IMR-90 (cell line): ENCODE measurements at places on chromosomes 4 and X.

DNA sequence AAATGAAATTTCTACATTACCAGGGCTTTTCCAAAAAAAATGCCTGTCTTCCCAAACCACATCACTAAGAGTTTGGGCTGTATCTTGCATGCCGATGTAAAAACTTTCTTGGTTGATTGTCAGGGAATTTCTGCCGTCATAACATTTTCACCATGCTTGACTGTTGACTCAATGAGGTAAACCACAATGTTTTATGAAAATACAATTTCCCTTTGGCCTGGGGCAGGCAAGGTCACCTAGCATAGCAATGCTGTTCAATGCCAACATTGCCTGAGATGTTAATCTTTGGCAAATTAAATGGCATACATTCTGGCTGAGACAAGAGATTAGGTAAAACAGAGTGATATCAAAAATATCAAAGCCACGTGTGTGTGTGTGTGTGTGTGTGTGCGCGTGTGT is 137.1 kb upstream of the TBL1X start:
- peak; percentile 90 for DNase-seq

GRCh38 chrX:10103023-10103422 is 53.8 kb upstream of the CLCN4 start:
- DNase-seq, result peak; percentile 24

DNA sequence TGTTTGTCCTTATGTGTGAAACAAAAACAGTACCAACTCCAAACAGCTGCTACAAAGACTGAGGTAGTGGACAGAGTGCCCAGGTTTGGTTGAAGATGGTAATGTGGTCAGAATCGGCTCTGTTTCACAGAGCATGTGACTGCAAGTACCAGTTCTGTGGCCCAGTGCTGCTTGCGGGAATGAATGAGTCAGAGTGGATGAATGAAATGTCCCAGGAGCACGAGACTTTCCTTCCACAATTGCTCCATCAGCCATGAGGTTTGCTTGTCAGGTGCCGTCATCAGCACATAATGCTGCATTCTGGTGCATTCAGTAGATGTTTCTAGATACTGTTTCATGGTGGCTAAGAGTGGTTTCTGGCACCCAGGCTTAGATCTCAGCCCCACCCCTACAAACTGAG is 84.2 kb downstream of the GPR143 start:
- DNase-seq, result peak; percentile 65

DNA sequence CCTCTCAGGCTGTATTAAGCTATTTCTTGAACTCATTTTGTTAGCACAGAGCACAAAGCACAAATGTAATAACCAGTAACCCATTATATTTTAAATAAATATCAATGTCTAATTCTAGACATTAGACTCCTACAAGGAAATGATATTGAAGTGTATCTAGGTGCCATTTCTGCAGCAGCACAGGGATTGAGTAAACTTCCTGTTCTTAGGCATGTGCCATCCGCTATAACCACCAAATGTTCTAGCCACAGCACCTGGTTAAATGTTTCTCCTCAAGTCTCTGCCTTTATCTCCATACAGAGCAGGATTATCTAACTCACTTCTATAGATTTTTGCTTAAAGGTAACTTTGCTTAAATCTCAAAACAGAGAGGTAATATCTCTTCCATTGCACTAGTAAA is 51.4 kb downstream of the SGMS2 start:
- no peak for DNase-seq

DNA sequence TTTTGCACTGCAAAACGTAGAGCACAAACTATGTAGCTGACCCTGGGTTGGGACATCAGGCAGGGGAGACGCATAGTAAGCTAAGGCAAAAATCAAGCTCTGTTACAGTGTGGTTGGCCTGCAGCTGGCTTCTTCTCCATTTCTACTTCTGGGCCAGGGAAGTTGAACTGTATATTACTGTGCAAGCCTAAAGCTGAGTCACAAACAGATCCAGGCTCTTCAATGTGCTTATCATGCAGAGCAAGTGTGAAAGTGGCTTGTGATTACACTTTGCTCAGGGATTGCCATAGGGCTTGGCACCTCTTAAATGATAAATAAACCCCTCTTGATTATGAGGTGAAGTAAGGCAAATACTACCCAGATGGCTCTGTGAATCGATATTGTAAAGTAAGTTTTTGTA is 40.5 kb downstream of the CLDN34 start:
- peak; percentile 73 for DNase-seq

- DNase-seq, result no peak
Observed at GRCh38 chrX:103562801-103563200, 22.5 kb upstream of the TCEAL4 start.

- DNase-seq, result no peak
Observed at GRCh38 chr4:99339172-99339571, 13.4 kb downstream of the ADH1C start.

DNA sequence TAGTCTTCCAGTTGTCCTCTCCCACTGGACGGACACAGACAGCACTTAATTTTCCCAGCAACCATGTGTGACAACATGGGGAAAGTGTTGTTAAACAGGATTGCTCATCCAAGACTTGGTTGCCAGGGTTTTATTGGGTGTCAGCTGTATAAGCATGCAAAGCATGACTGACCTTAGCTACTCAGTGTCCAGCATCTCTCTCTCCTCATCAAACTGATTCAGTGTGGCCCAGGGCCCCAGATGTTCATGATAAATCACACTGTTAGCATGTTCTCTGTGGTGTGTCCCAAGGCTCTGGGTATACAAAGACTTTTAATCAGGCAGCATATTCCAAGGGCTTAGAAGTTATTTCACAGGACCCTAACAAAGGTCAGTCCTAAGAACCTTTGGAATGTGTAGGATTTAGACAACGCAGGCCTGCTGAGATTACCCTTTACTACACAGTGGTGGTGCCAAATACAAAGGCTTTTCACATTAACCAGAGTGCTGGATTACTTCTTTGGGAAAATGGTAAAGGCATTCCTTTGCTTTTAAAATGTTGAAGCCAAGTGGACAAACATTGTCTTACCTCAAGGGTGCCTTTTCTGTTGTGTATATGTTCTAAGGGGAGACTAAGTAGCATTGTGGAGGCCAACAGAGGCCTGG is 213.3 kb downstream of the GLUD2 start:
- no peak for DNase-seq

- peak; percentile 53 for DNase-seq
Observed at GRCh38 chr4:111632641-111633151, 512.6 kb upstream of the FAM241A start.

DNA sequence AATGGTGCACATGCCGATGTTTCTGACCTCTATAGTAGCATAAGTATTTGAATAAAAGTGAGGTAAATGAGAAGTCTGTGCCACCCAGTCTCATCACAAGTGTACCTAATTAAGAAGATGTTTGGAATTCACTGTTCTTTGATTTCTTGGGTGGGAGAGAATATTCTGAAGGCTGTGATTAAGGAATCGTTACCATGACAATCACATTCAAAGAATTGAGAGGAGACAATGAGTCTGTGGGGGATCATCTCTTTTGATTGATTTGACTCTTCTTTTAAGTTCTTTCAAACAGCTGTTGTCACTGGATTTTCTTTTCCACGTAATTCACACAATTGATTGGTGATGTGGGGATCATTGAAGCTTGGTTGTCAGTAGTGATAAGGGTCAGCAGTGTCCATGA is 18.1 kb downstream of the FHL1 start:
- DNase-seq, result no peak

GRCh38 chr4:190121759-190122158 is 51.8 kb upstream of the DUX4 start:
- DNase-seq, result no peak

GRCh38 chr4:51906167-51906958 is 63.4 kb downstream of the DCUN1D4 start:
- peak; percentile 47 for DNase-seq

DNA sequence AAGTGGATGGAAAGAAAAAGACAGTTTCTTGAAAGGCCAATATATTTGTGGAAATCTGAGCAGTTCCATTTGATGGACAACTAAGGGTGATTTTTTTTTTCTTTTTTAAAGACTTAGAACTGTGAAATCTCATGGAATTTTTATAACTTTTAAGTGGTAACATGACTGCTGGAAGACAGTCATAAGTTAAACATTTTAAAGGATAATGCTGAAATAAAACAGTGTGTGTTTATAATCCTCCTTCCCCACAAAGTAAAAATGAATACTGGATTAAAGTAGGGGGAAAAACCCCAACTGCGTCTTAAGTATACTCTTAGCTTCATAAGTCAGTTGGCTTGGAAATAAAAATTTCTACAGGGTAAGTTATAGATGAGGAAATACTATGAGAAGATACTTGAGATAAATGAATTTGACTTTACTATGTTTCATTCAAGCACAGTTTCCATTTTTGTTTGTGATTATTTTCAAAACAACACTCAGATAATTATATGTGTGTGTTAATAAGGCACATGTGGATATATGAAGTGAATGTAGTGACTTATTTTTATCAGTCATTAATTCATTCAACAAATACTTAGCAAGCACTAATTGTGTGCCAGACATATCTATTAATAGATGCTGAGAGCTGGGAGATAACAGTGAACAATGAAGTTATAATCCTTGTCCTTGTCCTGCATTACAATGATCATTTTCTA is 129.2 kb upstream of the ETNPPL start:
- DNase-seq, result no peak

DNA sequence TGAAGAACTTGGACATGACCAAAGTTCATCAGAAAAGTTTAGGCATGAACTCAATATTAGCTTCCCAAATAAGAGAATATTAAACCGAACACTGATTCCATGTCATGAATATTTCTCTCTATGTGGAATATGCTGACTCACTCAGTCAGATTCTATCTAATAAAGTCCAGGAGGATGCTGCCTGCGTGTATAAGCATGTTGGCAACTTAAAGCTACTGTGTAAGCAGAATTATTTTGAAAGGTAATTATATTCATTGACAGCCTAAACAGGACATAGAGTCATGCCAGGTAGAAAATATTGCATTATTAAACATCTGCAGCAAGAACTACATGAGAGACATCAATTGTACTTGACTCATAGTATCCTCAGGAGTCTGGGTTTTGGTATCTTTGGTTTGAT is 367.9 kb upstream of the SPOCK3 start:
- no peak for DNase-seq

- no peak for DNase-seq
Observed at GRCh38 chr4:1851160-1851559, 4.8 kb downstream of the LETM1 start.

- no peak for DNase-seq
Observed at GRCh38 chr4:184309241-184310170, 91.8 kb upstream of the ENPP6 start.

- no peak for DNase-seq
Observed at GRCh38 chr4:172688534-172688933, 480.1 kb upstream of the GALNT7 start.

DNA sequence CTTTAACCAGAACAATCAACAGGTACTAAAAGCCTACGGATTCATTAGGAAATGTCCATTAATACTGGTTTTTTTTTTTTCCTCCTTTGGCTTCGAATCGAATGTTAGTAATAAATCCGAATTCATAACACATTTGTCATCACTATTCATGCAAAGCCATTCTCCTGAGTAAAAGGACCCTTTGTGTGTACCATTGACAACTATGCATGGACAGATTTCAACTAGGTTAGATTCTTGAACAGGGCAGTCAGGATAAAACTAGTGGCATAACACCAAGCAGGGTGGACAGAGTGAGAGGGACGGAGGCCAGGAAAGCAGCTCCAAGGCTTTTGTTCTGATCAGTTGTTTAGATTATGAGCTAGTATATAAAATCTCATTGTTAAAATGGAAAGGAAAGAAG is 1722.0 kb upstream of the TENM3 start:
- peak; percentile 33 for DNase-seq

GRCh38 chr4:91256043-91256442 is 1047.7 kb upstream of the GRID2 start:
- DNase-seq, result no peak

- DNase-seq, result peak; percentile 31
Observed at GRCh38 chrX:37986893-37987292, 19.5 kb upstream of the SYTL5 start.

- no peak for DNase-seq
Observed at GRCh38 chr4:186939226-186939625, 215.6 kb upstream of the FAT1 start.

DNA sequence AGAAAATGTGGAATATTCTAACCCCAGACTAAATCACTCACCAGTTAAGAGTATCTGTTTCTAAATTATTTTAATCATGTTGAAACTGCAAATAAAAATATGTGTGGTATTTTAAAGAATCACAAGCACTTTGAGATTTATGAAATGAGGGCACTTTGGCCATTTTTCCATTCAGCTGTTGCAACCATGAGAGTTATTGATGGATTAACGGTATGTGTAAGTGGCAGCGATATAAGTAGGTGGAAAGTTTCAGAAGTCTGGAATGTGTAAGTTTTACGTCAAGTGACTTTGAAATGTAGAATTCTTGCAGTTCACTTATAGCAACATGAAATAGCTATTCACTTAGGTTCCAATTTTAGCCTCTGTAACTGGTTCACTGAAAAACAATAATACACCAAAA is 905.1 kb upstream of the SLIT2 start:
- no peak for DNase-seq

GRCh38 chrX:104400387-104400786 is 145.7 kb upstream of the ESX1 start:
- DNase-seq, result no peak

DNA sequence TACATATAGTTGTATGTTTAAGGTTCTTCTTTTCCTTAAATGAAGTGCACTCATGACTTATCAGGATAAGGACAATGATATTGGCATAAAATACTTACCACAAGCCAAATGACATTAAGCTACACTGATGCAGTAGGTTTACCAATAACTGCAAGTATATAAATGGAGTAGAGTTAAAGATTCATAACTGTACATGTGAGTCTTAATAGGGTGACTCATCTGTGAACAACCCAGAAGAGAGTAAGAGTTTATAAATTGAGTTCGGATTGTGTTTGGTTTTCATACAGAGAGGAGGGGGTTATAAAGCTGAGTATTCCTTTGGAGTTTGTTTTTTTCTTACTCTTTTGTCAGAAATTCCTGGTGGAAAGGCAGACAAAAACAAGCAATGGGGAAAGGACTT is 144.8 kb downstream of the TLL1 start:
- no peak for DNase-seq

GRCh38 chr4:68599150-68599549 is 23.0 kb upstream of the UGT2B17 start:
- DNase-seq, result no peak

GRCh38 chr4:2284934-2285612 is 23.2 kb upstream of the MXD4 start:
- DNase-seq, result peak; percentile 79

DNA sequence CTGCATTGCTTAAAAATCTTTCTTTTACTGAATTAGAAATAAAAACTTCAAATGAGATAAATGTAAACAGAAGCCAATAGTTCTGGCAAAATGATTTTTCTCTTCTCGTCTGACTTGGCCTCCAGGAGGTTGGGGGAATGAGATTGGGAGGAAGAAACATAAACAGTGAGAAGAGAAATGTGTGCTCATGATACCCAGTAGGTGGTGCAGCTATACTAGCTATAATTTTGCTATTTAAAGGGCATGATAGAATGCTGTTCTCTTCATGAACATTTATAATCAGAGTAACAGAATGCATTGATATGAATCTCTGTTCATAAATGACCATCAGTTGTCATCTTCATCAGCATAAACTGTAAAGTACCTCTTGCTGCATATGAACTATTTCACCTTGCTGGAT is 85.5 kb downstream of the TACR3 start:
- DNase-seq, result no peak
